ENCODE measurements at places on chromosomes 5 and 9.

- no peak for DNase-seq
Measured at GRCh38 chr5:111320953-111321352, 96.8 kb downstream of the CAMK4 start.

- no peak for DNase-seq
Measured at GRCh38 chr5:81805086-81805485, 54.2 kb upstream of the SSBP2 start.

- DNase-seq, result no peak
Measured at GRCh38 chr9:137832191-137832700, 45.3 kb upstream of the CACNA1B start.

DNA sequence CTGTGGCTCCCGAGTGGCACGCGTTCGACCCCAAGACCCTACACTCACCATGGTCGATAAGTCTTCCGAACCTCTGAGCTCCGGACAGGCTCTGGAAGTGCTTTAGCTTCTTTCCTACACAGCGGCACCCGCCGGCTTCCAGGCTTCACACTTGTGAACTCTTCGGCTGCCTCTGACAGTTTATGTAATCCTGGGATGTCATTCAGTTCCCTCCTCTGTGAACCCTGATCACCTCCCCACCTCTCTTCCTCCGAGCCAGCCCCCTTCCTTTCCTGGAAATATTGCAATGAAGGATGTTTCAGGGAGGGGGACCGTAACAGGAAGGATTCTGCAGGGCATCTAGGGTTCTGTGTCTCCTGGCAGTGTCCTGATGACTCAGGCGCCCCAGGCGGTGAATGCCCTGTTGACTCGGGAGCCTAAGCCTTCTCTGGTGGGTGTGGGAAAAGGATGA is at the start of gene CD14:
Gene CD14, minus strand, starts transcription at position 155 of the 451 bp plus-strand sequence. Its CDS starts 104 bp downstream, at position 51.
- DNase-seq, result no peak

DNA sequence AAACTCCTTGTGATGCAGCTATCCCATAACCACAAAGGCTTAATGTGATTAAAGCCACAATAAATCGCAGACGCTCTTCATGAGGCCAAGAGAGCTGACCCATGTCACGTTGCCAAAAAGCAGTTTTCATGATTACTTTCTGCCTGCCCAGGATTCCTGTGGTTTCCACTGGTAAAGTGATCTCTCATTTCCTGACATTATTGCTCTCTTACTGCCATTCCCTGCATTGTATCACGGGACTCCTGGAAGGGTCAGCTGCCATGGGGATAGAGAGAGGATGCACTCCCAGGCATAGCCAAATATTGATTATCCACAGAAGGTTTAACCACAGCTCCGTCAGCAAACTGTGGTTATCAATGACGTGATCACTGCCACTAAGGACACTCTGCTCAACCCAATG is 103.8 kb upstream of the SLC1A3 start:
- no peak for DNase-seq

DNA sequence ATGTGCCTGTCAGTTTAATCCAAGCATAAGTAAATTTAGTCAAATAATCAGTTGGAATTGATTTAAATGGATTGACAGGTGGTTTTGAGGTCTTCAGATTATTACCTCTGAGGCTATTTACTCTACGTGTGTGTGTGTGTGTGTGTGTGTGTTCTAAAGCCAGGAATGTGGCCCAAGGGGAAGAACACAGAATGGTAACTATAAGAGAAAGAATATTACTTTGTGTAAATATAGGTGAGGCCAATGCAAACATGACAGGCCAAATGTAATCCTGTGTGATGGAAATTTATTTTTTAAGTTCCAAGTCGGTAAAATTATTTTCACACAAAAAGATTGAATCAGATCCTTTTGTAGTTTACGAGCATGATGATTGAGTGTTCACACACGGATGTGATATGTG is 390.0 kb downstream of the PLK2 start:
- no peak for DNase-seq

DNA sequence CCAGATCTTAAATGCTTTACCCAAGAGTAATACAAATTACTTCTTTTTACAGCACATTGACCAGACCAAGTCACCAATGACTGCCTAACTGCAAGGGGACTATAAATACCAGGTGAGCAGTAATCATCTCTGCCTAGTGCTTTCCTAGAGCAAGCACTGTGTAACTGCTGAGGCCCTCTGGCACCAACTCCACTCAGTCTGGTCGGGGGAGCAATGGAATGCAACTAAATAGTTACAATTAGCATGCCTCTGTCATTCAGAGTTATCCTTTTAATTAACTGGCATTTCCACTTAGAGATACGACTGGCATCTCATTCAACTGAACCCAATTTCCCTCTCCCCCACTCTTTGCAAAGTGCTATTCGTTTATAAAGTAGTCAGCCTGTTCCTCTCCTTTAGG is 1309.1 kb upstream of the DMAC1 start:
- DNase-seq, result no peak

GRCh38 chr5:149415066-149415967 is 36.2 kb upstream of the IL17B start:
- no peak for DNase-seq

DNA sequence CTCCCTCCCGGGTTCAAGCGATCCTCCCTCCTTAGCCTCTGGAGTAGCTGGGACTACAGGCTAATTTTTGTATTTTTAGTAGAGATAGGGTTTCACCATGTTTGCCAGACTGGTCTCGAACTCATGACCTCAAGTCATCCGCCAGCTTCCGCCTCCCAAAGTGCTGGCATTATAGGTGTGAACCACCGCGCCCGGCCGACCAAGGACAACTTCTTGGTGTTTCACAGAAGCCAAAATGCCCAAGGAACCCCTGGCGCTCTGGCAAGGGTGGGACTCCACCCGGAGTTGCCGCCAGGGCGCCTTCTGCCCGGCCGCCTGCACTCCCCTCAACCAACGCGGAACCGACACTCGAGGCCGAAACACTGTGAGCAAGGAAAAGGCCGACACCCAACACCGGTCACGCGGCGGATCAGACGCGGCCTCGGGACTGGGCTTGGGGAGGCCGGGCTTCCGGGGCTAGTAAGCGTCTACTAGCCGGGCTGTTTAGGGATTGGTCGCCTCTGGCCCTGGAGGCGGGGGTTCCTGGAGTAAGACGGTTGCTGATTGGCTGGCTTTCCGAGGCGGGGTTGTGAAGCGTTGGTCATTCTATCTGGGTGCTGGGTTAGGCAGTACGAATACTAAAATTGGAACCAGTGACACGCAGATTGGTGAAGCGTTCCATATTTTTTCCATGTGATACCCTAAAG is 7.7 kb upstream of the CFAP157 start:
- peak; percentile 54 for DNase-seq

DNA sequence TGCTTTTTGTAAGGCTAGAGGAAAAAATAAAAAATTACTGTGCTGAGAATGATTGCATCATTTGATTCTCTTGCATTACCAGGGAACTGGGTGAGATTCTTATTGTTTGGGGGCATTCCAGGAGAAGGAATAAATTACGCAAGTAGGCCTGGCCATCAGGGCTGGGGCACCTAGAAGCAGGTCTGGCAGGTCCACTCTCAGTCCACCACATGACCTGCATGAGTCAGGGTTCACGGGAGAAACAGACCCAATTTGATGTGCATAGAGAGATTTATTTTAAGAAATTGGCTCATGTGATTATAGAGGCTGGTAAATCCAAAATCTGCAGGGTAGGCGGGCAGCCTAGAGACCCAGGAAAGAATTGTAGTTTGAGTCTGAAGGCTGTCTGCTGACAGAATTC is 59.6 kb downstream of the ZNF622 start:
- no peak for DNase-seq

GRCh38 chr9:93223260-93224180 is 39.6 kb downstream of the WNK2 start:
- DNase-seq, result no peak

GRCh38 chr5:72125271-72125940 is 18.1 kb downstream of the MAP1B start:
- no peak for DNase-seq

- DNase-seq, result no peak
Measured at GRCh38 chr5:80921026-80921425, 39.1 kb upstream of the RASGRF2 start.

DNA sequence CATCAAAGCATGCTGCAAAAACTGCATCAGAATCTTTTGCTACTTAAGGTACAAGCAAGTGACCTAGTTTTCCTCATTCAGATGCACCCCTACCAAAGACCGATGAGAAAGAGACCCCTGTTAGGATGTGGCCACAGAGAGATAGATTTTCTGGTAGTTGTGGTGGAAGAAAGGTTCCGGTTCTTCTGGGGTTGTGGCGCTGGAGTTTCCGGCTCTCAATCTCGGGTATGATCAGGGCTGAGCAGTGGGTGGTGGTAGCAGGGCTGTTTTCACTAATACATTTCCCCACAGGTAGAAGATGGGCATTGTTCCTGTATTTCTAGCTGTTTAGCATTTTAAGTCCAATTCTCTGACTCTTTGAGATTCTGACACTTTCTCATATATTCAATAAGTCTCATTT is 58.4 kb downstream of the PCSK1 start:
- DNase-seq, result no peak

- DNase-seq, result no peak
Measured at GRCh38 chr9:76191493-76191892, 202.7 kb downstream of the RFK start.

DNA sequence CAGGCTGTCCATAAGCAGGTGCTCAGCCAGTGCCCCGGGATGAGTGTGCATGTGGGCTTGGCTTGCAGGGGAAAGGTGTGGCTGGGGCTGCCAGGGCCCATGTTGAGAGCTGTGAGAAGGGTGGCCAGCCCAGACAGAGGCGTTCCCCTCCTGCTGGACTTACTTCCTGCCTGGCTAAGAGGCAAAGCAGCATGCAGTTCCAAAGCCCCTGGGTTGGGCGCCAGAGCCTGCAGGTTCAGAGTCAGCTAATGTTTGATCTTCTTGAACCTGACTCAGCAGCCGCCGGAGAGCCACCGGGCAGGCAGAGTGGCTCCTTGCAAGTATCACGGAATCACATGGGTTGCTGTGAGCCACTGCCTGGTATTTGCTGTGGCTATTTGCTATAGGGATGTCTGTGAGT is 168.4 kb upstream of the MAP1B start:
- DNase-seq, result no peak

GRCh38 chr5:10235350-10235749 is 14.3 kb downstream of the ATPSCKMT start:
- no peak for DNase-seq

GRCh38 chr5:81420039-81420667 is 26.2 kb upstream of the ACOT12 start:
- no peak for DNase-seq

GRCh38 chr5:154836225-154836624 is 14.2 kb downstream of the FAXDC2 start:
- DNase-seq, result no peak

DNA sequence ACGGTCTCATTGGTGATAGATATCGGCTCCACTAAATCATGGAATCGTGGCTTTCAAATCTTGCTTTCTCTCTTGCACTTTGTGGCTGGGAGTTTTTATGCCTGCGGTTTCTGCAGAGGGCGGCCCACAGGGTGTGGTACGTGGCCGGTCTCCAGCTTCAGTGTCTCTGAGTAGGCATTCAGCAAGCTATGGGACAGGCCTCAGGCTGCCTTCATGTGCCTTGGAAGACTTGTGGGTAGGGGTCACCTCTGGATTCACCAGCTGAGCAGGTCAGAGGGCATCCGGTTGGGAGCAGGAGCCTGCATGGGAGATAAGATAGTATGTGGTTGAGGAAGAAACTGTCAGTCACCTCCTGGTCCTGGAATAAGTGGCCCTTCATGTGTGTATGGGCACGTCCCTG is 47.7 kb downstream of the AMBP start:
- DNase-seq, result no peak

DNA sequence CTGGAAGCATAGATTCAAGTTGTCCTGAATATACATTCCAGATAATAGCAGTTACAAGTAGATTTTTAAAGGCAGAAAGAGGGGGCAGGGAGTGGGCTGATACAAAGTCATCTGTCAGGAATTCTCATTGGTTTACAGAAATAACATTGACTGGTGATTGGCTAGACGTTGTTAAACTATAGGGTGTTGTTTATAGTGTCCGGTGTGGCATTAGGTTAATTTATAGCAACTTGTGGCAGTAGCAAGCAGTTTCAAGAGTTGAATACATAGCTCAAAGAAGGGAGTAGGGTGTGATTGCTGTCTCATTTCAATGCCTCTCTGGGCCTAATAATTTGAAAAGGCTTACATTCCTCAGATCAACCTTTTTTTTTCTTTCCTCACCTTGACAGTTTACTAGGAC is 10.7 kb upstream of the POC5 start:
- no peak for DNase-seq

GRCh38 chr5:97874491-97874890 is 691.4 kb upstream of the RIOK2 start:
- no peak for DNase-seq

GRCh38 chr9:89477811-89478630 is 19.9 kb downstream of the SEMA4D start:
- DNase-seq, result no peak

- no peak for DNase-seq
Measured at GRCh38 chr9:37329576-37329975, 92.9 kb upstream of the GRHPR start.

- no peak for DNase-seq
Measured at GRCh38 chr5:135993335-135993879, 35.4 kb upstream of the TGFBI start.

GRCh38 chr5:151384106-151384505 is 36.7 kb upstream of the SLC36A2 start:
- DNase-seq, result no peak

- no peak for DNase-seq
Measured at GRCh38 chr9:90095682-90096081, 490.9 kb downstream of the GADD45G start.

DNA sequence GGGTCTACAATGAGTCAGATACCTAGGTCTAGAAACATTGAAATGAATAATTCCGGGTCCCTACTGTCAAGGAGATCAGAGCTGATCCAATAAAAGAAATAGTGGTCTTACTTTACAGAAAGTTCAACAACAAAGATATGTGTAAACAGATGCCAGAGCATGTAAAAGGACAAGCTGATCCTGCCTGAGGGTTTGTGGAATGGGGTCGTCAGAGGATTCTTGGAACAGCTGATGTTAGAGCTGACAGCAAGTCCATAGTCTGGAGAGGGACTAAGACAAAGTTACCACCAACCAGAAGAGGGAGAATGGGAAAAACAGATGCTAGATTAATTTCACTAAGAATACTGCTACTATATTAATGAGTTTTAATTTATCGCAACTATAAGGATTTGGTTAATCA is 71.5 kb downstream of the FREM1 start:
- DNase-seq, result no peak

DNA sequence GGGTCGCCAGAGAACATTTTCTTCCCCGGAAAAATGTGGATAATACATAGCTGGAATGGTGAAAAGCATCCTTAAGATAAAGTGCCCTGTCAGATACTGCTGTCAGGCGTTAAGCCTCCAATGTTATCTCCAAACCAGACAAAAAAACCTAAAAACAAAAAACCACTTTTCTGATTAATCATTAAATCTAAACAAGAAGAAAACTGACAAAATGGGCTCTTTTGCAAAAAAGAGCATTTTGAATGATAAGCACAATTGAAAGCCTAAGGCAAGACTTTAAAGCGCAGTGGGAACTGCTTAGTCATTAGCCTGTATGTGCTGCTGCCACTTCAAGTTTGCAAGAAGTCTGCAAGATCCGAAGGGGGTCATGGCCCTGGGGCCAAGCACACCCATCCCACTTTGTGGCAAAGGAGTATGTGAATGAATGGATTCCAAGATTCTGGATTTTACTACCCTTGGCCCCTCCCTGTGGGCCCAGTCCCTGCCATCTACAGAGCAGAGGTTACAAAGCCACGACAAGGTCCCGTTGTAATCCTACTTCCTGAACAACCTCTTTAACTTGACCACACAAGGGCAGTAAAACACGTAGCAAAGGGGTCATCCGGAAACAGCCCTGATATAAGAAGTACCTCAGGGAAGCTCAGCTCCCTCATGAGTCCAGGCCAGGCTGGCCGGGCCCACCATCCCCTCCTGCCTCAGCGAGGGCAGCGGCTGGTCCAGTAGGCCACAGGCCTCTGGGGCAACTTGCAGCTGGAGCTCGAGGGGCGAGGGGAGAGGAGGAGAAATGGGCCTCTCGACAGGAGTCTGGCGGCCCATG is 29.7 kb downstream of the SHB start:
- DNase-seq, result no peak
